ENCODE measurements at places on chromosomes 3 and 15.

GRCh38 chr3:173841334-173841733 lies 443.8 kb downstream of the NLGN1 start:
- no peak for DNase-seq

GRCh38 chr3:150783316-150783715 lies 20.3 kb upstream of the SIAH2 start:
- DNase-seq = no peak

- no peak for DNase-seq
Measured at GRCh38 chr3:132772252-132772651, 50.0 kb upstream of the NPHP3 start.

DNA sequence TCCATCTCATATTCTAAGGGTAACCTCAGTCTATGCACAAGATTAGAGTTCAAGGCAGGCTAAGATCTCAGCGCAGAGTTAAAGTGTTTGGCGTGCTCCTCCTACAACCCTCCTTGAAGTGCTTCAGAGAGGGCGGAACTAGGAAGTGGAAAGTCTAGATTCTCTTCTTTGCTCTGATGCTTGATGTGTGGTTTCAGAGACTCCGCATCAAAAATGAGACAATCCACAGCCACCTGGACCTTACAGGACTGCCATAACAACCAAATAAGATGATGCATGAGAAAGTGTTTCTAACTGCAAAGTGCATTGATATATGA lies 161.3 kb upstream of the ATP11B start:
- DNase-seq = no peak

GRCh38 chr3:141114816-141115460 lies 63.8 kb downstream of the SPSB4 start:
- no peak for DNase-seq

- DNase-seq = no peak
Measured at GRCh38 chr15:42274702-42274989, 1.4 kb upstream of the TMEM87A start.

GRCh38 chr3:58938057-58938456 lies 111.8 kb downstream of the CFAP20DC start:
- no peak for DNase-seq

GRCh38 chr3:153127788-153128187 lies 34.2 kb upstream of the RAP2B start:
- no peak for DNase-seq

DNA sequence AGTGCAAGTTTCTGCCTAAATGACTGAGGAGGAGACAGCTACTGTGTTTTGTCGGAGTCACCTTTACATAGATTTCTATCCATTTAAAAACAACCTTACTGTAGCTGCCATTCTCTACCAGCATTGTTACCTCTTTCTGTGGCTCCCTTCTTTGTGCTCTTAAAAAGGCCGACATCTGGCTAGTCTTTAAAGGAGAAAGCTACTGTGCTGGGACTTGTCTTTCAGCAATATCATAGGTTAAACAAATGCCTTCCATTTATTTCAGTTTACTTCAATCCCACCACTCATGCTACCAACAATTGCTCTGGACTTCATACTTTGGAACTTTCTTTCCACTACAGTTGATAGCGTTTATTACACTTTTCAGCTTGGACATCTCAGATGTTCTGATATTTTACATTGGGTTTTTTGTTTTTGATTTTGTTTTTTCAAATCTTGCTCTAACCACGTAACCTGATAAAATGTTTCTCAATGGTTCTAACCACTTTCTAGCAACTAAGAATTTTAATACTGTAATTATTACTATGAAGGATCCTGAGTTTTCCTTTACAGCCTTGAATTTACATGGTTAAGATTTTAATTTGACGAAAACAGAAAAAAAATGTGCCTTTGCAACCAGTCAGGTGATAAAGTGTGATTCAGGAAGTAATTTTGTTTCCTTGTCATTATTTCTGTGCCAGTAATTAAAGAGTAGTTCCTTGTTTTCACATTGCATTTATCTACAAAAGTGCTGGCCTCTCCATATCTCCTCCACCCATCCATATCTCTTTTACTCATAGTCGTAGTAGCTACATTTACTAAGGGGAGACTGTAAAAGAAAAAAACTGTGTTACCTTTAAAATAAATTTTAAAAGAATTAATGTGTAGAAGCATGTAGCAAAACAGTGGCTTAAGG lies 1.3 kb upstream of the CBLB start:
- no peak for DNase-seq

DNA sequence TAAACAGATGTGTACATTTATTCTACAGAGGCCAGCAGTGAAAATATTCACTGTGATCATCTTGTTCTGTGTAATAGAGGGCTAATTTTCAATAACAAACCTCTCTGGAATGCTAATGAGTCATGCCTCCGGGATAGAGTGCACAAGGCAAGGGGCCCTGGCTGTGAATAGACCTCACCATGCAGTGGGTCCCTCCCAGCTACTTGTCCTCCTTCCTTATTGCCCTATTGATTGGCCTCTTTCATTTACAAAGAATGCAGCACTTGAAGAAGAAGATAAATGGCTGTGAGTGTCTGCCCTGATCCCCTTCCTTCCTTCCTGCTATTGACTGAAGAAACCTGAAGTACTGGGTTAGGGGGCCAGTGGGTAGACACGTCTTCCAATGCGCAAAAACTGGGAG lies 436.3 kb downstream of the WDR72 start:
- no peak for DNase-seq

DNA sequence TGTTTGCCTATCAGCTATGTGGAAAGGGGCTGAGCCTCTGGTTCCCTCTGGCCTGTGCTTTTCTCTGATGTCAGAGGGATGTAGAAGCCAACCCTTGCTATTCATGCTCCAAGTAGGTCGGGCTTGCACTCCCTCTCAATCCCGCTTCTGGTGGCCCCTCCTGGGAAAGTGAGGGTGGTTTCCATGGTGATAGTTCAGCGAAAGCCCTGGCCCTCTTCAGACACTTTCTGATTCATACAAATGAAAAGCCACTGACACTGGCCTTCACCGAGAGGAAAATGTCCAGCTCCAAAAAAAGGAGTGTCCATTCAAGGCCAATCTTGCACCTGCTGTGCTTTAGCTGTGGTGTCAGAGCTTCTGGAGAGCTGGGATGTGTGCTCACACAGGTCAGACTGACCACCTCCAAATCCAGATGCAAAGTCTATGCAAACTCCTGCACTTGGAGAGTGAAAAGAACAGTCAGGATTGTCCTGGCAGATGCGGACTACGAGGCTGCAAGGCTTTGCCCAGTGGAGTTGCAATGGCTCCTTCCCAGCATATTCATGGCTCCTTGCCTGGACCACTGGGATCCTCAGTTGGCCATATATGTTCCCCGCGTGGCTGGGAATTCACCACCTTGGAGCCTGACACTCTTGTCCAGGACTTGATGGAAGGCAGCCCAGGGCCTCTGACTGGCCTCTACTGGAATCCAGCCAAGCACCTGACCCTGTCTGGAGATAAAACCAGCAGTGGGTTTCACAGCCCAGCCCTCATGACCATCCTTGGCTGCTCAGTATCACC lies 96.6 kb downstream of the CEMIP start:
- DNase-seq = no peak

- DNase-seq = no peak
Measured at GRCh38 chr3:16884748-16885592, at the start of gene PLCL2. Gene PLCL2, plus strand, starts transcription at chr3:16884955. Its CDS starts 85 bp downstream, at chr3:16885040.

Measured in NCI-H748 treated with DMSO at 0.1 percent for 48 hours (cell line).